ENCODE measurements at places on chromosomes 12 and 14.

DNA sequence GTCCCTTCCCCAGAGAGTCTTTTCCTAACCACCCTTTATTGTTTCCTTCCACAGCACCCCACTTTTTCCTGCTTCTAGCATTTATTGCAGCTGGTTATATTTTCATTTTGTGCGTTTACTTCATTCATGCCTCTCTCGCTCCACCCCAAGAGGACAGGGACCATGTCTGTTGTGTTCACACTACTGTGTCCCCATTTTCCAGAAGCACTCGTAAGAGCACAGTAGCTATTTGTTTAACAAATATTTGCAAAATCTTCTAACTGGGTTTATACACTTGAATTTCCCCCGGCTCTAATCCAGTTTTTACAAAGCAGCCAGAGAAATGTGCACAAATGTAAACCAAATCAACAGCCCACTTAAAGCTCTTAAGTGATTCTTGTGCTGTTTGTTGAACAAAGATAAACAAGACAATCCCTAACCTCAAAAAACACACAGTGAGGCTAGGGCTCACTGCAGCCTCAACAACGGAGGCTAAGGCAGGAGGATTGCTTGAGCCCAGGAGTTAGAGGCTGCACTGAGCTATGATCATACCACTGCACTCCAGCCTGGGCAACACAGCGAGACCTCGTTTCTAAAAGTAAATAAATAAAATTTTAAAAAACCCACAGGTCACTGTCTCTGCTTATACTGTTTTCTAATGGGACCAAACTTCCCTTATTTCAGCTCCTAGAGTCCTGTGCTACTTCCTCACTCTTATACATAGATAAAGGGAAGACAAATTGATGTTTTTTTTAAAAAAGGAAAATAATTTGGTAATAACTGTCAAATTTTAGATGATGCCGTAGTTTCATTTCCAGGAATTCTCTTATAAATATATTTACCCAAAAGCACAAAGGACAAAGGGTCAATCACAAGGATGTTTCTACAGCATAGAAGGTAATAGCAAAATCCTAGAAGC lies 6.6 kb upstream of the ABCD4 start:
- DNase-seq, result no peak

GRCh38 chr12:128570191-128571065 lies 253.3 kb downstream of the SLC15A4 start:
- DNase-seq, result no peak

- no peak for DNase-seq
These were observed 86.5 kb upstream of the CEP83 start for GRCh38 chr12:94545935-94546771.

DNA sequence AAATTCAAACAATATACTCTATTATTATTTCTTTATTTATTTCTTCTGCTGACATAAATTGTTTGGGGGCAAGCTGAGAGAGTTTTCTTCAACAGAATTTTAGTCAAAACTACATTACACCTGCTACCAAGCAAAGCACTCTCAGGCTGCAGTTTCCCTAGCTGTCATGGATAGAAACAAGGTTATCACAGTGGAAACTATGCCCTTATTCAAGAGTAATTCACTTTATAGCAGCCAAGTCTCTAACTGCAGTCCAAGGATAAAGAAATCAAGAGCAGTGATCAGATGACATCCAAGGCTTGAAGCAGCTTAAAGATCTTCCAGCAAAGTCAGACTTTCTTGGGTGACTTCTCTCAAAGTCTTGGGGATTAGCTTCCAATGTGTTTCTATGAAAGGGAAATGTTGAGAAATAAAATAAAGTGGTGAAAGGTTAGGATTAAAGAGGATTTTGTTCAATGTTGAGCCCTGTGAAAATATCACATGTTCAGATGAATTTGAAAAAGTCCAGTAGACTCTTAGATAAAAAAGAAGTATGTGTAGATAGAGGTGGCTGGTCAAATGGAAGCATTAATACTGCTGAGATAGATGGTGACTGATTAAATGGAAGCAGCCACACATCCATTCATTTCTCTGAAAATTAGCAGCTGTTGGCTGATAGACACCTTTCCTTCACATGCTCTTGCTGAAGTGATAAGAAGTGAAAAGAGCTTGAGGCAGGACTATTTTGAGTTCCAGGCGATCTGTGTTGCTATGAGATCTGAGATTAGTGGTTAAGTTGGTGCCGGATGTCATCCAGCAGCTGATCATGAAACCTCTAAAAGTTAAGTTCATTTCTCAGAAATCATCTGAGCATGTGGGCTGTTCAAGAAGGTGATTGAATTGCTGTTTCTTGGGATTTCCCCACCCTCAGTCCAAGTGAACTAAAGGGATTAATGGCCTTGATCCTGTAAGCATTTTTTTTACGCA lies 257.8 kb upstream of the BTG1 start:
- DNase-seq, result peak; percentile 31

GRCh38 chr12:5889381-5890047 lies 55.5 kb downstream of the ANO2 start:
- DNase-seq, result no peak

- DNase-seq, result peak; percentile 10
These were observed 61.3 kb upstream of the RESF1 start for GRCh38 chr12:31897781-31898503.

GRCh38 chr12:795305-795704 lies 42.9 kb downstream of the WNK1 start:
- peak; percentile 40 for DNase-seq

DNA sequence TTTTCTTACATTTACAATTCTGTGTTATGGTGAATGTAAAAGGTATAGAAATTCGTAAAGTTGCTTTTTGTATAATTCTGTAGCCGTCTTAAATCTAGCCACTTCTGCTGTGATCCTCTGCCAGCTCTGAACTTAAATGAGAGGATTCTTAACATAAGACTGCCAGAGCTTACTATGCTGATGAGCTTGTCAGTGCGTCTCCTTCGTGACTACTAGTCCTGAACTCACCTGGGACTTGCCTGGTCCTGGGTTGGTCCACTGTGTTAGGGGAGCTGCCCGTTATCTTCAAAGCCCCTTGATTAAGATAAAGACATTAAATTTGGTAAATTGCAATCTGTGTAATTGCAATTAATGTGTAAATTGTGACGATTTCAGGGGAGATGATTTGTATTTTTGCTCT lies 44.7 kb downstream of the UNC79 start:
- DNase-seq, result no peak

DNA sequence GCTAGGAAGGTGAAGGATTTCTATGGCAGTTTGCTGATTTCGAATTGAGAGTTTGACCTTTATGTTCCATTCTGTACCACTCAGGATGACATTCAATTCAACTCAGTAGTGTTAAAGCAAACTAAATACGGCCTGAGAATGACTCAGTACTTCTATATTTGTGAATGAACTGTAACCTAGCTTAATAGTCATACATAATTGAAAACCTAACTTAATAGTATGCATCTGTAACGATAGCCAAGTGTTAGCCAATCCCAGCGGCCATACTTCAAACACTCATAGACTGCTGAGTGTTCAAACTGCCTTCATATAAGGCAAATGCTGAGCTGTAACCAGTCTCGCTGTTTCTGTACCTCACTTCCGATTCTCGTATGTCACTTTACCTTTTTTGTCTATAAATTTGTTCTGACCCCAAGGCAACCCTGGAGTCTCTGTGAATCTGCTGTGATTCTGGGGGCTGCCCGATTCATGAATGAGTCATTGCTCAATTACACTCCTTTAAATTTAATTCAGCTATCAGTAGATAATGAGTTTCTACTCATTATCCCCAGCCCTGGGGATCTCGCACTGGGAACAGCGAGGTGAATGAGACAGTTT lies 98.5 kb upstream of the SLC24A4 start:
- DNase-seq, result no peak

DNA sequence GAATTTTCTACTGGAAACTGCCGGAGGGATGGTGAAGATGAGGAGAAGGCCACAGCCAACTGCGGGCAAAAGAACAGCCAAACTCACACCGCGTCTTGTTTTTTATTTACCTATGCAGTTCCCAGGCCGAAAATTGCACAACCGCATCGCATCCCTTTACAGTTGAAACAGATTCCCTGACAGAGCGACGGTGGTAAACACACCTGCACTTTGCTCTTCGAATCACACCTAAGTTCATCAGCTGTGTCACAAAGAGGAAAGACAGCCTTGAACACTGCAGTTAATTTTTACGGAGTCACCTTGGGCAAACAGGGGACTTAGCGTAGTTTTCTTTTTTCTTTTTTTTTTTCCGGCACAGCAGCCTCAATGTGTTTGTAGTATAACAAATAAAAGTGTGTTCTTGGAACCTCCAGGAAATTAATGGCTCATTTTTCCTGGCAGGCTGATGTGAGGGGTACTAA lies 272.0 kb upstream of the DIO3 start:
- DNase-seq, result no peak

DNA sequence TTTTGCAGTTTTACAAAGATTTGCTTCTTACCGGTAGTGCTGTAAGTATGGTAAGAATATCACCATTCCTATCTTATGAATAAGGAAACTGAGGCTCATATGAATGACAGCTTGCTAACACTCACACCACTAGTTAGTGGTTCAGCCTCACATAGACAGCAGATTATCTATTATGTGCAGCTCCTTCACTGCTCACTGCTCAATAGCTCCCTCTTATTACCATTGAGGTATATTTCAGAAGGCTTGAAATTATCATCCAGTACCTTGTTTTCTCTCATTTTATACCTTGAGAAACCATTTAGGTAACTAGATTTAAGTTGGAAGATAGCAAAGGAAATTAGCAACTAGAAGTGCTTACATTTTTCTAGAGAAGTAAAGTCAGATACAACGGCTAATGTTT lies 15.5 kb downstream of the RIC8B start:
- DNase-seq, result no peak

GRCh38 chr12:112851024-112851777 lies 55.6 kb upstream of the OAS1 start:
- DNase-seq, result no peak

- no peak for DNase-seq
These were observed 10.1 kb downstream of the CCDC196 start for GRCh38 chr14:66496188-66496807.

- DNase-seq, result no peak
These were observed 122.9 kb upstream of the AEBP2 start for GRCh38 chr12:19316425-19316824.

- peak; percentile 8 for DNase-seq
These were observed at the start of gene ALDH2 for GRCh38 chr12:111766608-111767361. Gene ALDH2 (plus strand): TSS chr12:111766933. CDS start chr12:111766983, 50 bp downstream.

DNA sequence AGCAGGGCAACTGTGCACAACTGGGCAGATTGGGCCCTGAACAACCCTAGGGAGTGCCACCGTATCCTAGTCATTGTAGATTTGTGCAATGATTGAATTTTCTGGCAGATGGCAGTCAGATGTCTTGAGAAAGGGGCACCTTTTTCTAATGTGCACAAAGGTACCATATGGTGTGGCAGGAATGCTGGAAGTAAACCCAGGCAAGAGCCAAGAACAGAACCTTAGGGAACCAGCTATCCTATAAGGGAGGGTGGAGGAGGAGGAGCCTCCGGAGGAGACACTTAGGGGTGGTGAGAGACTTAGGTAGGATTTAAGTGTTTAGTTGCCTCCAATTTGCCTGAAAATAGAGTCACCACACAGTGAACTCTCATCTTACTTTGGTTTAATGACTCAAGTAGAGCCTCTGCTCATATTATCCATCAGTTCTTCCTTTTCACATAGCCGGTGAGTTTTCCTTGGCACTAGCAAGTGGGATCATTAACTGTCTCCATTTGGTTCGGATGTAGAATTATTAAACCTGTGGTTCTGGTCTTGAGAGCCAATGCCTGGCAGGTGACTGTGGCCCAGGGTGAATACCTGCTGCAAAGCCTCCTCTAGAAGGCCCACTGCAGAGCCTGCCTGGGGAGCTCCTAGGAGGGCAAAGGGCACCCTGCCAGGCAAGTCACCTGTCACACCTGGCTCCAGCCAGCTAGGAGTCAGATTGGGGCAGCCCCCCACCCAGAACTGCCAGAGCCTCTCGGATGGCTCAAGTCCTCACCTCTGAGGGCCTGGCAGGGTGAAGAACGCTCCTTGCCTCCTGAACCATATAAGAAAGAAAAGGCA lies 184.4 kb upstream of the HIF1A start:
- DNase-seq, result no peak

GRCh38 chr14:63283884-63284248 lies 34.9 kb downstream of the GPHB5 start:
- no peak for DNase-seq

- no peak for DNase-seq
These were observed 56.2 kb downstream of the ARL6IP4 start for GRCh38 chr12:123036466-123037285.

DNA sequence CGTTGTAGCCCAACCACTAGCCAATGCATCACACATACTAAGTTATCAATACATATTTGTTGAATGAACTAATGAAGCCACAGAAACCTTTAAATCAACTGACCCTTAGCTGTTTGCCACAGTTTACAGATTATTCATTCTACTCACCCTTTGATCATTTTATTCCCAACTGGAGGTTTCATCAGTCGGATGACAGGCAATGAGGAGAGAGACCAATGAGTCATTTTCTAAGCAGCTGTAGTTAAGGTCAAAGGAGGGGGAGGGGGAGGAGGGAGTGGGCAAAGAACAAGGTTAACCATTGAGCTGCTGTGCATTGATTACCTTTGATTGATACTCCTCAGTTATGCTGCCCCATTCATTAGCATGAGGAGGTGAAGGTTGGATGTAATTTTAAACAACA lies 469.5 kb downstream of the VRK1 start:
- no peak for DNase-seq

DNA sequence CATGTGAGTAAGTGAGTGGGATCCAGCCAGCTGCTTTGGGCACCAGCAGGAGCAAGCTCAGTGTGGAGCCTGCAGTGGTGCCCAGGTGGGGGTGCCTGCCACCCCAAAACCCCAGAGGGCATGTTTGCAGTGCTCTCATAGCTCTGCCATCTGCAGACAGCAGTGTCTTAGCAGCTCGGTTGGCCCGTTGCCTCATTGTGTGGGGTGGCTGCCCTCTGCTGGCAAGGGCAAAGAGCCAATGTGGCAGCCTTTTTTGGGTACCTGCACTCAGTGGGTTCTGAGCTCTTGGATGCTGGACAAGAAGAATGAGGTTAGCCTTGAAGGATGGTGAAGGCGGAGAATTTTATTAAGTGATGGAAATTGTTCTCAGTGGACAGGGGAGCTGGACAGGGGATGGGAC lies 52.3 kb downstream of the NEUROD4 start:
- DNase-seq, result peak; percentile 80

GRCh38 chr12:43063650-43064049 lies 474.1 kb upstream of the PRICKLE1 start:
- no peak for DNase-seq

DNA sequence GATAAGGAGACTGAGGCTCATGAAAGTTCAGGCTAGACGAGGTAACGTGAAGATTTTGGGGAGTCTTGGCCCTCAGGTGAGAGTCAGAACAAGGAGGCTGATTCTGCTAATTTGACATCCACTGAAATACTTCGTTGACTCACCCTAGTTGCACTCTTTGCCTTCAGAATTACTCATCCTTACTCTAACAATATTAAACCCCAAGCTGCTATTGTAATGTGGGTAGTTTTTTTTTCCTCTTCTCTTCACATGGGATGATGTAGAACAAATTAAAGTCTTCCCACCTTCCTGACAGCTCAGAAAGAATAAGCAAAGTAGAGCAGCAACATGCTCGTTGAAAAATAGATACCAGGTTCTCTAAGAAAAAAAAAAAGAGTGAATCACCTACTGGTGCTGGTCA lies 22.0 kb upstream of the SRRM4 start:
- DNase-seq, result no peak

- no peak for DNase-seq
These were observed 46.1 kb downstream of the RASSF3 start for GRCh38 chr12:64656429-64656828.

All from activated CD4-positive, alpha-beta T cell treated with anti-CD3 and anti-CD28 coated beads, Interleukin-2, amount 50 U/mL, for 1 hour (primary cell).